ENCODE measurements at places on chromosomes 13 and 19.

DNA sequence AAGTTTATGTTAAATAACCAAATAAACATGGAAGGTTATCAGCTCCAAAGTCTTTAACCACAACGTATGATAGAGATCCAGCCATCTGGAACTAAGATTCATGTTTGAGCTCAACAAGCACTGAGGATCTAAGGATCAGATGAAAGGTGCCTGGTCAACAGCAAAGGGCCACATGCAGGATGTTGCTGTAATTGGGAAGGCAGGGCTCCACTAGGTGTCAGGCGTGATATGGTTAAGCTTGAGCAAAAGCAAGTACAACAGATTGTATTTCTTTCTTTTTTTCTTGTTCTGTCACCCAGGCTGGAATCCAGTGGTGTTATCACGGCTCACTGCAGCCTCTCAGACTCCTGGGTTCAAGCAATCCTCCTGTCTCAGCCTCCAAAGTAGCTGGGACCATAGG, 12.0 kb downstream of the EBPL start:
- DNase-seq, result no peak

GRCh38 chr19:17420475-17420924, 653 bp downstream of the MVB12A start:
- no peak for DNase-seq

- DNase-seq, result no peak
These were observed at the start of gene FCHO1 for GRCh38 chr19:17751103-17751911. Gene FCHO1, plus strand, starts transcription at chr19:17751477. Its CDS starts 3,688 bp downstream, at chr19:17755165.

DNA sequence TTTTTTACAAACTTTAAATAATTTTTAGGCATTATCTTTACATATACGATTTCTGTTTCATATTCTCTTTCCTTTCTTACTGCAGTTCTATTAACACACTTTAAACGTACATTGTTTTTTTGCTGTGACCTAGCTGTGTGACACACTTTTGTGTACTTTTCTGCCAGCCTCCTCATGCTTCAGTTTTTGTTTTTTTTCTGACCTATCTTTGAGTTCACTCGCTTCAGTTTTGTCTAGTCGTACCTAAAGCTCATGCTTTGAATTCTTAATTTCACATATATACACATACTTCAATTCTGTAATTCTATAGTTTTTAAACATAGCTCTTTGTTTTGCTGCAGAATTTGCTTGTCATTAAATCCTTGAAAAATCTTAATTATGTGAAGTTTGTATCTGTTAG, 150.4 kb downstream of the PDS5B start:
- DNase-seq, result no peak

DNA sequence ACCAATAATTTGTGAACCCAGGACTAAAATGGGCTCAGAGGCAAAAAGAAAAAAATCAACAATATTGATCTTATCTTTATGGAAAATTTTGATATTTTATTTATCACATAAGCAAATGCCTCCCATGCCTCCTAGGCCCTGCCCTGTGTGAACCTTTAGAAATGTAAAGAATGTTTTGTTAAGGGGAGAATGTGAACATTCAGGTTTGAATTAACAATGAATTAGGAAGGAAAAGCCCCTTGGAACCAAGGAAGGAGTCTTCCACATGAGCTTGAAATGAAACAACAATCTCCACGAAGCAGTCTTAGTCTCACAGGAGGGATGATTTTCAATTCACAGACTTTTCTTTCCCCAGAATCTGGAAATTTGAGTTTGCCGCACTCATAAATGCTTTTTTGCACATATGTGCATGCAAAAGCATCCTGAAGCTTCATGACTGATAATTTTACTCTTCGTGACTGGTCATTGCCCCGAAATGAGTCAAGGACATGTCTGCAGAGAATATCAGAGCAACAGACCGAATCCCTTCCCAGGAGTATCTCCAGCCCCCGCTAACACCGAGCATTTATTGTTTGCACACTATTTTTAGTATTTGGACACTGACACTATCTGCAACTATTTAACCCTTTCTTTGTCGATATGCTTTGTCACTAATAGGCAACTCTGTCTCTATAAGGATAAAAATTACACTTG, 135.2 kb downstream of the DCT start:
- no peak for DNase-seq

DNA sequence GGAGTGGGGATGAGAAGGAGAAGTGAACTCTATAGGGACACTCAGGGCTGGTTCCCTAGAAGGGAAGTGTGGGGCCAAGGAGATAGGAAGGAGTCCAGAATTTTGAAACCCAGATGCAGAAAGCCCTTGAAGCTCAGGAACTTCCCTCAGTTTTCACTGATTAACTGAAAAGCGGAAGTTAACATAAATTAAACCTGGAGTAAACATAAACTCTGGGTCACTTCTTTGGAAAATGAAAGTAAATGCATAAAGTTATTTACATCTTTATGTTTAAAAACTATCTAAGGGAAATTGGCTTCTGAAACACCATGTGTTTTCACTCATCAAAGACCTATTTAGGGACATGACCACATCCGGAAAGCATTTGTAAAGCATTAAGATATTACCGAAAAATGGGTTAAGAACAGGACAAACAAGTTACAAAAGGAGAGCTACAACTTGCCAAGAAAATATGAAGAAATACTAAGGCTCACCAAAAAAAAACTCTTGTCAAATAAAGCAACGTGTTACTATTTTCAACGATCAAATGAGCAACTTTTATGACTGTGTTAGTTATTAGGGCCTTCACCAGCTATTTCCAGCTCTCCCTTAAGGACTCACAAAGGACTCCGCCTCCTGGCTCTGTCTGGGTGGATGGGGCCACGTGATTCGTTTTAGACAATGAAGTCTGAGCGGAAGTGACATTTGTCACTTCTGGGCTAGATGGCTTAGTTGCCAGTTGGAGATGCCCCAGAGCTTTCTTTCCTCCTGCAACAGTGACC, 439.1 kb upstream of the ZNF507 start:
- no peak for DNase-seq

DNA sequence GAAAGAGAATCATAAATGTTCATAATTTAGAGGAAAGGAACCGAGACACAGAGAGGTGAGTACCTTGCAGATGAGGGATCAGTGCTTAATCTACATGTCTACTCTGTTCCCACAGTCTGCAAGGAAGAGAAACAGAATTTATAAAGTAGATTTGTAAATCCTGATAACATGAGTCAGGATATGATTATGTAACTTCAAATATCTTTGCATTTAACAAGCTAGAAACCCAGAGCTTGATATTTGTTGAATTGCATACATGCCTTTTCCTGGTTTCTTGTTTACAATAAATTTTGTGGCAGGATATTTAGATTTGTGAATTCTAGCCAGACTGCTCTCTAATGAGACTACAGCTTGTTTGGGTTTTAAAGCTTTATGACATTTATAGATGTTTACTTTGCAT, 219.2 kb downstream of the ENOX1 start:
- DNase-seq, result no peak

GRCh38 chr13:37736045-37736444, 133.5 kb downstream of the TRPC4 start:
- no peak for DNase-seq

DNA sequence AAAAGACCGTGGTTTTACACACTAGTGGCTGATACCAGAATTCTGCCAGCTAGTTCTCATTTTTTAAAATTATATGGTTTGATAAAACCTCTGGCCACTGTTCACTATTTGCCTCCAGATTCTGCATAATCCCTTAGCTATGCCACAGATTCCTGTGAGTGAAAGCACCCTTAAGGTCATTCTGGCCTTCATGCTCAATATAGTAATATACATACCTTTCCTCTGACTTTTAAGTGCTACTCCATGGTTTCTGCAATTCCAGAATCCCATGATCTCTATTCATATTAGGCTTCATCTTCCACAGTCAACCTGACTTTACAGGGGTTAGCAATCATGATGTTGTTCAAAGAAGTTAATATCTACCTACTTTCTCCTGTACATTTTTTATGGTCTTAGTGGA, 274.1 kb upstream of the EDNRB start:
- DNase-seq, result no peak

DNA sequence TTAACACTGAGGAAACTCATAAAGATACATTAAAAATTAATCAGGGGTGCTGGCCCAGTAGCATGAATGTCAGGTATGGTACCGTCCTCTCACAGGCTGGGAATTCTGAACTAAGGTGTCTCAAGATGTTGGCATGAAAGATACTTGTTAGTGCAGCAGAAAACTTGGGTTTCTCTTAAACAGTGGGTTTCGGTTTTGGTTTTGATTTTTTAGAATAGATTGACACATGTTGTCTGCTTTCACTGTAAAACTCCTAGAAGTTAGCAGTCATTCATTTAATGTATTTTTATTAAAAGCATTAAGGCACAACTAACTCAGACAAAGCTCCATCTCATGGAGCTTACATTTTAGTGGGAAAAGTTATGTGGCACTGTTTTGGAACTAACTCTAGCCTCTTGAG, 3.5 kb upstream of the OBI1 start:
- no peak for DNase-seq

DNA sequence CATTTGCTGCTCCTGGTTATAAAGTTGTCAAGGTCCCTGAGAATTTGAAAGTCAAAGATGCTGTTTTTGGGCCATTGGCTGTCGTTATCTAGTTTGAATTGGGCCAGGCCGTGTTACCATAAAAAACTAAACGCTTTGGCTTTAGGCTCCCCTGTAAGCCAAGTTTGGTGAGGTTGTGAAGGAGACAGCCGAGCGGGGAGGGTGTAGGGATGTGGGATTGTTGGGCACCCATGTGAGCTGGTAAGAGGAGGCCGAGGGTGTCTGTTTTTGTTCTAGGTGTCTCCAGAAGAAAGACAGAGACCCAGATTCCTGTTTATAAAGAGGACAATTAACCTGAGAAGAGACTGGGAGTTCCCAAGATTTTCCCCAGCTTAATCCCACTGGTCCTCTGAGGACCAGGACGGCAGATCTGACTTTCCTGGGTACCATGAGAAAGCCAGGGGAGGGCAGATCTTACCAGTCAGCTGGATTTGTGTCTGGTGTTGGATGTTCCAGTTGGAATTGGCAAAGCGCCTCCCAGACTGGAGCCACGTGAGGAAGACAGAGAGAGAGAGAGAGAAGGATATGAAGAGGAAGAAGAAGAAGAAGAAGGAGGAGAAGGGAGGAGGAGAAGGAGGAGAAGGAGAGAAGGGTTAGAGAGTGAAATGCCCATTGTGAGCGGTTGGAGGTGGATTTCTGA, 25.1 kb downstream of the TMEM255B start:
- DNase-seq, result no peak

- no peak for DNase-seq
These were observed at the start of gene ISYNA1 for GRCh38 chr19:18437491-18438330. Gene ISYNA1, minus strand, starts transcription at chr19:18438133. Its CDS starts 154 bp downstream, at chr19:18437979.

DNA sequence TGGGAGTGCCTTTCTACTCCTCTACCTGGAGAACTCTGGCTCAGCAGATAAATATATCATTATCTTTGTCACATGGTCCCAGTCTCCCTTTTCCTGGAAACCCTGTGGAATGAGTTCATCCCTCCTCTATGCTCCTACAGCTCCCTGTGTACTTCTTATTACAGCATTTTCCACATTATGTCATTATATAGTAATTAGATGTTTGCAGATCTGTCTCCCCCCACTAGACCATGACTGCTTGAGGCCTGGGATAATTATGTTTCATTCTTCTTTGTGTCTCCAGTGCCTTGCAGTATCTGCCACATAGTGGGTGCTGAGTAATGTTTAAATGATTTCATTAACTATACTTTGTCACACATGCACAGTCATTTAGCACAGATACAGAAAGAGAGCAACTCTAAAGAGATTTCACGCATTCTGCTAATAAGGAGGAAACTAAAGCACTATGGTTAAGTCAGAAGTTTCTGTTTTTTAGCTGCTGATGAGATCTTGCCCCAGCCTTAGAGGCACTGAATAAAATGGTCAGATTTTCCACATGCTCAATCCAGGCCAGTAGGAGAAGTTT, 66.1 kb upstream of the DIAPH3 start:
- DNase-seq, result no peak

DNA sequence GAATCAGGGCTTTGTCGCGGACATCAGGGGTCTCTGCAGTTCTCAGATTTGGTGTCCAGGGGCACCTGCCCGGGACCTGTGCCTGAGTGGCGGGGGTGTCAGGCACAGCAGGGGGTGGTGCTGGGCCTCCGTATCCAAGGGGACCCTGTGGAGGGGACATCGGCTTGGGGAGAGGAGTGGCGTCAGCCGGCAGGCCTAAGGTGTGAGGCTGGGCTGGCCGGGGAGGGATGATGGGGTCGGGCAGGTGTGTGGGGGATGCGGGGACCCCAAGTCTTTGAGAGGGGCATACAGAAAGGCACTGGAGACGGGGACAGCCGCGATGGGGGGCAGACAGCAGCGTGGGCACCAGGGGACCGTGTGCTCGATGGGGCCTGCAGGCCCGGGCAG, 2.5 kb downstream of the EFNA2 start:
- DNase-seq, result no peak

- DNase-seq, result no peak
These were observed 49.4 kb downstream of the KLF2 start for GRCh38 chr19:16373989-16374388.

- no peak for DNase-seq
These were observed 2.6 kb downstream of the LENG1 start for GRCh38 chr19:54156953-54157352.

DNA sequence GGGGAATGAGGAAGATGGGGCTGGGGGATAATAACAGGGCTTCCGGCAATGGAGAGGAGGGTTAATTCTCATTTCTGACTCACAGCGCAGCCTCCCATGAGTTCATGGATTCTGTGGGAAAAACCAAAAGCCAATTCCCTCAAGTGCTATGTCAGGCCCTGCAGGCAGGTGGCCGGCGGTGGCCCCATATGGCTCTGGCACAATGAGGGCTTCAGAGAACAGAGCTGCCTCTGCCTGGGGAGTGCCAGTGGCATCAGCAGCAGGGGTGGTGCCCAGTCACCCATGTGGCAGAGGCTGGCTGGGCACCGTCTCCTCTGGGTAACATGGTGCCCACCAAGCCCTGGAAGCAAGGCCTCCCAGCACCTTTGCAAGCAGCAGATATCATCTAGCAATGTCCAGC, 69.1 kb downstream of the ALOX5AP start:
- no peak for DNase-seq

DNA sequence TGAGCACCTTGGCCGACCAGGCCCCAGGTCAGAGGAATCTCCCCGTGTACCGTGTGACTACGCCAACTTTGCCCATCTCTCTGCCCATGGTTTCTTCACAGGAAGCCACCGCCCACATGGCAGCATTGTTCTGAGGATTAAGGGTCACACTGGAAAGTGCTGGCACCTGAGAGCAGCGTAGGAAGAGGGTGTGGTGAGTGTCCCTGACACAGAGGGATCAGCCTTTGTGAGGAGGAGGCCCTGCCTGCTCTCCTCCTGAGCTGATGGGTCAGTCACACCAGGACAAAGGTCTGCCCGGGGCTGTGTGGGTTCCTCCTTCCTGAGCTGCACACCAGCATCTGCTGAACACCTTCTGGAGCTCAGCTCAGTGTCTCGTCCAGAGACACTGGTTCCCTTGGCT, 32.2 kb upstream of the SLC15A1 start:
- DNase-seq, result no peak

Data from non-pigmented ciliary epithelial cell (primary cell).